ENCODE measurements at places on chromosomes 6 and 20. TPM values are rescaled to one million over a fixed set of nuclear protein-coding genes. Genes with fewer than 3 reads are reported as not detected.
A peak's percentile ranks its signal among the peaks of the same experiment; 100 is the strongest.

Gene SDCBP2
- 4.1 TPM for total RNA-seq

Gene PLA2G7
- not detected for total RNA-seq

DNA sequence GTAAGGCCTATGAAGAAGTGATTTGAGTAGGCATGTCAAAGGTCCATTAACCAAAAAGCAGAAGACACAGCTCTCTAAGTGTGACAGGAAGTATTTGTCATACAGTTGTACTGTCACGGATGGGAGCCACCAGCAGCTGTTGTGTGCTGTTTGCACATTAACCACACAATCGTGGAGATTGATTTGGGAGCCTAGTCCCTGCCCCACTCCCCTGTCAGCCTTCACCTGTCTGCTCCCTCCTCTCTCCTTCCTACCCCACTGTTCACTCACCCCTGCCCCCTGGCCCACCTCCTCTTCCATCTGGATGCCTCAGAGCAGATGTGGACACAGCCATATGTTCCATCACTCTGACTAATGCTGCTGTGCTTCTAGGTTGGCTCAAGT lies 124.7 kb upstream of the SPACA1 start:
- H3K27ac ChIP-seq: peak overlapping the region; percentile 27
- no peak for DNase-seq
- no peak overlapping the region for H3K4me3 ChIP-seq
- H3K36me3 ChIP-seq: no peaks in the 10 kb centered on the region

DNA sequence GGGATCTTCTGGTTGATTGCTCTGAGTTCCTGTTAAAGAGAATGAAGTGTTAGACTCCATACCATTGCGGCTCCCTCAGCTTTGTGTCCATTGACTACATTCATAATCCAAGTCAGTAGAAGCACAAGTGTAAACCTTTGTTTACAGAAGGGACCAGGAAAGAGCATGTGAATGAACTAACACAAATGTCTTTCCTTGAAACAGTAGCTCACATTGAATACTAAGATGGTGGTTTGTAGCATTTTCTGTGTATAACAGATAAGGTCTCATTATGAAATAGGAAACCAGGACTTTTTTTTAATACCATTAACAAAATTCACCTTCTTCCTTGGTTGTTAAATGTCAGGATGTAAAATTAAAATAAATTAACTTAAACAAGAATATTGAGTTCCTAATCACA lies 8.4 kb downstream of the STXBP5 start:
- no peak overlapping the region for H3K4me3 ChIP-seq
- peaks cover 14% of the 10 kb centered on the region for H3K4me1 ChIP-seq
- DNase-seq: no peak

Gene CGAS
- total RNA-seq: 46.7 TPM

Gene SPEF1
- not detected for total RNA-seq

Gene IMPG1
- total RNA-seq: not detected

GRCh38 chr6:163944897-163945296 lies 530.4 kb downstream of the QKI start:
- H3K36me3 ChIP-seq: no peaks in the 10 kb centered on the region
- no peak for DNase-seq
- H3K4me3 ChIP-seq: no peak overlapping the region
- peaks cover 12% of the 10 kb centered on the region for H3K27me3 ChIP-seq
- H3K27ac ChIP-seq: no peak overlapping the region

DNA sequence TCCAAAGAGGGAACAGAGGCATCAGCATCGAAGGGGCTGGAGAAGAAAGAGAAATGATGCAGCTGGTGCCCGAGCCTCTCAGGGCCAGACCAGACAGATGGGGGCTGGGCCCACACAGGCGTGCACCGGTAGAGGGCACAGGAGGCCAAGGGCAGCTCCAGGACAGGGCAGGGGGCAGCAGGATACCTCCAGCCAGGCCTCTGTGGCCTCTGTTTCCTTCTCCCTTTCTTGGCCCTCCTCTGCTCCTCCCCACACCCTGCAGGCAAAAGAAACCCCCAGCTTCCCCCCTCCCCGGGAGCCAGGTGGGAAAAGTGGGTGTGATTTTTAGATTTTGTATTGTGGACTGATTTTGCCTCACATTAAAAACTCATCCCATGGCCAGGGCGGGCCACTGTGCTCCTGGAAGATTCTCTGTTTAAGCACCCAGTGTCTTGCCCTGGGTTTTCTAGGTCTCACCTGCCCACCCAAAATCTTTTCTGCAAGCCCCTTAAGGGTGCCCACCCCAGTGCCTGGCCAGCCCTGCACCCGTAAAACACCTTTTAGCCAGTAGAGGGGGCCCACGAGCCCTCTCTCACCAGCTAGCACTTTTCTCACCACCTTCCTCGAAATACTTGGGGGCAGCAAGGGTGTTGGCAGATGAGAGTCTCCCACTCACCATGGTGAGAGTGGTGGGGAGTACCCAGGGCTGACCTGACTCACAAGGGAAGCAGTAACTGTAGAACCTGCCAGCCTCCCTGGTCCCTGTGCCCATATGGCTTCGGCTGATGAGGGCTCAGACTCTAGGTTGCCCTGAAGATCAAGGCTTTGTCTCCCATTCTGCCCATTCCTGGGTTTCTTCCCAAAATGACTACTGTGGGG lies 35.7 kb upstream of the ID1 start:
- H3K27me3 ChIP-seq: no peaks in the 10 kb centered on the region
- DNase-seq: peak; percentile 39
- H3K4me3 ChIP-seq: no peak overlapping the region
- H3K27ac ChIP-seq: no peak overlapping the region
- H3K4me1 ChIP-seq: peaks cover 24% of the 10 kb centered on the region

Gene PRND
- total RNA-seq: not detected

Gene PTCHD4
- not detected for total RNA-seq

DNA sequence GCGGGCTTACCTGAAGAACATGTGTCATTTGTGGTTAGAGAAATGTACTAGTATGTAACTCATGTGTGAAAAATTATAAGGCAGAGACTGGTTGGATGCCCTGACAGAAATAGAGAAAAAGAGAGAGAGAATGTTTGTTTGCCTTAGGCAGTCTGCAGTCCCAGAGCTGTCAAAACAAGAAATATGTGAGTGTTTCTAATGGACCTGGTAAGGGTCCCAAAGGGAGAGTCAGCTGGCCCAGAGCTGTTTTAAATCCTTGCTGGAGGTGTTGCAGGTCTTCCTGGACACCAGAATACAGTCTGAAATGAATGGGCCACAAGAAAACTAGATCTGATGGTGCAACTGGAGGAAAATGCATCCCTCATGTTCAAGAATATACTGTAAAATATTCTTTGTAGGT lies 158.3 kb upstream of the OGFRL1 start:
- no peaks in the 10 kb centered on the region for H3K4me1 ChIP-seq
- H3K27me3 ChIP-seq: no peaks in the 10 kb centered on the region
- H3K27ac ChIP-seq: no peak overlapping the region
- no peak overlapping the region for H3K4me3 ChIP-seq
- H3K36me3 ChIP-seq: no peaks in the 10 kb centered on the region

Gene TENT5A
- total RNA-seq: 0.53 TPM

Gene TP53TG5
- total RNA-seq: not detected

Gene SASH1
- 0.52 TPM for total RNA-seq

Gene SMOC2
- total RNA-seq: not detected

GRCh38 chr6:110557199-110557598 lies 80.8 kb upstream of the SLC22A16 start:
- H3K27ac ChIP-seq: no peak overlapping the region
- H3K4me1 ChIP-seq: peaks cover 22% of the 10 kb centered on the region
- H3K4me3 ChIP-seq: no peak overlapping the region
- no peak for DNase-seq
- peaks cover 2% of the 10 kb centered on the region for H3K27me3 ChIP-seq

DNA sequence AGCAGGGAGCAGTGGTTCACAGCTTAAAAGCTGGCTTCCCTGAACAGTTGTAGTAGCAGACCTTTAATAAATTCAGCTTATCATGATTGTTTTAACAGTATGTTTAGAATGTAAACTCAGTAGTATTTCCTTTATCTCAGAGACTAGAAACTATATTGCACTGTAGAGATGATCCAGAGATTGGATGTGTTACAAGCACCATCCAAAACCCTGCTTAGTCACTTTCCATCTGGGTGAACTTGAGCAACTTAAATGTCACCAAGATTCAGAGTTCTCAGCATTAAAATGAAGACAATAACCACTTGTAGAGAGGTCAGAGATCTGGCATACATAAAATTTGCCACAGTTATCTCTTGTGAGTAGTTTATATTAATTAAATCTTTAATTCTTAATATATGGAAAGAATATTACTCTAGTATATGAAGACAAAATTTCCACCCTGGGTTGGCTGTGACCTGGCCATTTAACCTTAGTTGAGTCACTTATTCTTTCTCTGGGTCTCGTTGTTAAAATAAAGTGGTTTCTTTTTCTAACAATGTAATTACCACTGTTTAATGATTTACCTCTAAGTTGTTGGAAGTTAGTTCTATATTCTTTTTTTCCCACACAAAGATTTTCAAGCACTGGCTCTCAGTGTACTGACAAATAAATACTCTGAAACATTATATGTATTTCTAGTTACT lies 239.2 kb upstream of the FKBP1C start:
- no peaks in the 10 kb centered on the region for H3K4me1 ChIP-seq
- no peak overlapping the region for H3K4me3 ChIP-seq
- DNase-seq: no peak
- no peaks in the 10 kb centered on the region for H3K27me3 ChIP-seq
- no peaks in the 10 kb centered on the region for H3K36me3 ChIP-seq
- no peak overlapping the region for H3K27ac ChIP-seq

DNA sequence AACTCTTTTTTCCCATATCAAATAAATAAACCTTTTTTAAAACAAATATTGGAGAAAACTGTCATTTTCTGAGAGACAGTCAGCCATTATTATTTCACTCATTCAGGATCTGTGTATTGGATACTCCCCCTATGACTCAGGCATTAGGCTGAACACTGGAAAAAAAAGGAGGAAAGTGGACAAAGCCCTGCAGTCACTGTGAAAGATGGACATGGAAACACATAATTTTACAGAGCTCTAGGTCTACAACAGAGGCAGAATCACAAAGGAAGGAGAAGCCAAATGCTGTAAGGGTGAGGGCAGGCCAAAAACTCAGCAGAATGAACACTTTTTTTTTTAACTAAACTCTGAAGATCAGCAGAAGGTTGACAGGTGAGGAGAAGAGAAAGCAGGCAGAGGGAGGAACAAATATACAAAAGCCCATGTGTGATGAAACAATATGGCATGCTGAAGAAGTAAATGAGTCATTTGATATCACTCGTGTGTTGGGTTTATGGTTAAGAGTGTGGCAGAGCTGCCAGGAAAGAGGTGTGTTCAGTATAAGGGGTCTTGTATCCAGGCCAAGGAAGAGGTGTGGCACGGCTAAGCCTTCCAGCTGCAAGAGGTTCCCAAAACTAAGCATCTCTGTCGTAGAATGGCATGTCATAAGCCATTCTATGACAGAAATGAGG lies 39.1 kb downstream of the EPB41L2 start:
- no peak for DNase-seq
- H3K36me3 ChIP-seq: no peaks in the 10 kb centered on the region
- no peak overlapping the region for H3K4me3 ChIP-seq
- no peaks in the 10 kb centered on the region for H3K27me3 ChIP-seq

- H3K27ac ChIP-seq: no peak overlapping the region
- no peak for DNase-seq
- H3K4me3 ChIP-seq: no peak overlapping the region
- no peaks in the 10 kb centered on the region for H3K4me1 ChIP-seq
- H3K27me3 ChIP-seq: no peaks in the 10 kb centered on the region
These were observed 135.1 kb upstream of the COL21A1 start for GRCh38 chr6:56382416-56382940.

Data from activated T-helper 2 cell treated with anti-CD3 and anti-CD28 coated beads, Interferon-gamma antibody, Interleukin-2, Interleukin-4, amounts not matched to agents 10 μg/mL and 5 μg/mL and 100 μg/mL, durations not matched to agents 14 hours and 24 hours and 36 hours (primary cell).